ENCODE measurements at places on chromosomes 3 and 15.

DNA sequence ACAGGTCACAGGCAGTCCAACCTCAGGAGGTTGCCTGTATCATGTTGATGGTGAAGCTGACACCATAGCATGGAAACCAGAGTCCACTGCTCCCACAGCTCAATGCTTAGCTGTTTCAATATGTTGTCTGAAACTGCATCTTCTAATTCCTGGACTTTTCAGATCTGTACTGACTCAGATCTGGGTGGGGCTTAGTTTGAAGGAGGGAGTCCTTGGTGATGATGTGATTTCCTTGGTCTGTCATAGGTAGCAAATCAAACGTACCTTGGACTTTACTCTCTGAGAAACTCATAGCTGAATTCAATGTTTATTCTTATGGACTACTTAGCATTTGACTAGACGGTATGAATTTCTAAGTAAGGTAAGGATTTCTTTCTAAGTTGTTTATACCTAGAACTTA lies at the start of gene HHLA2:
Gene HHLA2 (plus strand): TSS at position 310 of the 400 bp plus-strand sequence. CDS start 55,266 bp downstream, outside the sequence.
- DNase-seq, result no peak

- DNase-seq, result no peak
Observed at GRCh38 chr3:192931825-192932224, 14.2 kb upstream of the MB21D2 start.

DNA sequence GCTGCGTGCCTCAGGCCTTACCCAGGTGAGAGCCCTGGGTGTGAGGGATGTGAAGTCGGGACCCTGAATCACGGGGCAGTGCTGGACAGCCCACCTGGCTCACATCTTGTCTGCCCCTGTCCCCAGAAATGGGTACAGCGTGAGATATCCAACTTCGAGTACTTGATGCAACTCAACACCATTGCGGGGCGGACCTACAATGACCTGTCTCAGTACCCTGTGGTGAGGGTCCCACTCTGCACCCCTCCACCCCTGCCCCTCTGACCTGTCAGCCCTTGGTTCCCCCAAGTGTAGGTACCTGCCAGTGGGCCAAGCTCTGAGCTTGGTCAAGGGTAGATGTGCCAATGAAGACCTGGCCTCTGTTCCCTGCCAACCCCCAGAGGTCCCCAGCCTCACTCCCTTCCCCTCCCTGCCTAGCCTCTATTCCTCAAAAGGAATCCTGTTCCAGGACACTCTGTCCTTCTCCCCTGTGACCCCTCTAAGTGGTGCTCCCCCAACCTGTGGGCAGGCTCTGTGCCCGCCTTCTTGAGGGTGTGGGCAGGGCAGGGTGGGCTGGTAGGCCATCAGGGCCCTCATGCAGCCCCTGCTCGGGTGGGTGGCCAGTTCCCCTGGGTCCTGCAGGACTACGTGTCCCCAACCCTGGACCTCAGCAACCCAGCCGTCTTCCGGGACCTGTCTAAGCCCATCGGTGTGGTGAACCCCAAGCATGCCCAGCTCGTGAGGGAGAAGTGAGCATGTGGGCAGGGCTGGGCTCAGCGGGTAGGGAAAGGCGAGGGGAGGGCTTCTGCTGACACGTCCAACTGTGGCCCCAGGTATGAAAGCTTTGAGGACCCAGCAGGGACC lies 25.1 kb downstream of the NBEAL2 start:
- no peak for DNase-seq

DNA sequence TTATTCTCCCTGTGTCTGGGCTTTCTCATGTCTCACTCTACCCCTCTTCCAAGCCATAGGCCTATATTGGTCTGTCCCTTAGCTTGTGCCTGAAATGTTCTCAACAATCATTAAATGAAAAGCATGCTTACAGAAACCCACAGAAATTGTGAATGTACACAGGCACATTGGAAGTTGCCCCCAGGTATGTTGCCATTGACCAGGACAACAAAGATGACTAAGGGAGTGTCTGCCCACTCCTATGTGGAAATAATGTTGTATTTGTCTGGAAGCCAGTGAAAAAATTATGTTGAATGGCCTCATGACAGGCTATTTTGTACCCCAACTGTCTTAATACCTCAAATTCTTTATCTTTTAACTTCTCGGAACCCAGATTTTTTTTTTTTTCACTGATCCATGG lies 102.0 kb downstream of the TPRG1 start:
- DNase-seq, result no peak

GRCh38 chr3:149909923-149910322 lies 60.8 kb downstream of the PFN2 start:
- no peak for DNase-seq

DNA sequence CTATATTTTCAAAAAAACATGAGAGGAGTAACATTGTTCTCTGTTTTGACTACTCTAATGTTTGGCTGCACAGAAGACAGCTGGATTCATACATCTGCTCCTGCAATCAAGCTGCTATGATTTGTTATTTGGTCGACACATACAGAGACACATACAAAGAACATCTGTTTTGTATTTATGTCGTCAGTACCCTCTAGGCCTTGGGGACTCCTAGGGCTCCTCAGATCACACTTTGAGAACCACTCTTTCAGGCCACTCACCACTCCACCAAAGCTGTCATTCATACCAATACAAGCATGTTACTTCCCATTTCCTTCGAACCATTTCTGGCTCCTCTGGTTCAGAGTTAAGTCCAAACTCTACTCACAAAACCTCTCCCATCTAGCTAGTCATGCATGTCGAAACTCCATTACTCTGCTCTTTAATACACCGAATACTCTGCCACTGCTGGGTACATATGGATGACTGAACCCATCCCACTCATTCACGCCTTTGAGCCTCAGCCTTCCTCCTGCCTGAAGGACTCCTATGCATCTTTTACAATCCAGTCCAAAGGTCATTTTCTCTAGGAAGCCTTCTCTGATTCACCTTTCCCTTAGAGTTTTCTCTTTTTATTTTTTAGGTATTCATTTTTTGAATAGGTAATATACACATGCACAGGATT lies 102.9 kb upstream of the ARHGEF3 start:
- no peak for DNase-seq

DNA sequence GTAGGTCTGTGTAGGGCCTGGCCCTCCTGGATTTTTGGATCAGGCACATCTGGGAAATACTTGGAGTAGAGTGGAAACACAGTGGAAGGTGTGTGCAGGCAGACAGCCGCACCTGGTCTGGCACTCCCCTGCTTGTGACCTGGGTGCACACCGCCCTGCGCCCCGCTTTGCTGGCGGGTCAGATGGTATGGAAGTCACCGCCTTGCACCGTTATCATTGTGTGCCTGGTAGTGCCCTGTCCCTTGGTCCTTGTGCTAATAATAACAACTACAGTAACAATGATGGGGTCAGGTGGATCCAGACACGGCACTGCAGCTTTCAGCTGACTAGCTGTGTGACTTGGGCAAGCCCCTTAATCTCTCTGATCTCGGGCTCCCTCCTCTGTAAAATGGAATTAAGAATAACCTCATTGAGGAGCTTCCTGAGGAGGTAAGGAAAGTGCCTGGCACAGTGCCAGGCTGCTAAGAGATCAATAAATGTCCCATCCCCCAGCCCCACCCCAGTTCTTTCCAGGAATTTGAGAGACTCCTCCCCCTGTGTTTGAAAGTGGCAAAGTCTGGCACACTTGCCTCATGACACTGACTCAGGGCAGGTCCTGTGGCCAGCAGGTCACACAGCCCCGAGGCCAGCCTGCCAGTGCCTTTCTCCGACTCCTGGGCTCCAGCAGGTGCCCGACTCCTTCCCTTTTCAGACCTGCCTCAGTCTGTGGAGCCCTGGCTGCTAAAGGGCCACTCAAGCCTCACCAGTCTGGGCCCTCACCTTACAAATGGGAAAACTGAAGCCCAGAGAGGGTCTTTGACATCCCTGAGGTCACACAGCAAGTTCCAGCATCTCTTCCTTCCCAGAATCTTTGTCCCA lies 9.8 kb downstream of the ISG20 start:
- DNase-seq, result no peak

GRCh38 chr3:17941152-17941551 lies 198.7 kb upstream of the TBC1D5 start:
- no peak for DNase-seq

GRCh38 chr3:189508784-189509501 lies 122.2 kb upstream of the TP63 start:
- DNase-seq, result no peak

GRCh38 chr3:89617706-89618105 lies 510.3 kb downstream of the EPHA3 start:
- DNase-seq, result no peak

GRCh38 chr3:32455609-32456428 lies 46.8 kb downstream of the CMTM6 start:
- DNase-seq, result no peak

- DNase-seq, result no peak
Observed at GRCh38 chr15:89839167-89839810, 24.6 kb upstream of the ANPEP start.

DNA sequence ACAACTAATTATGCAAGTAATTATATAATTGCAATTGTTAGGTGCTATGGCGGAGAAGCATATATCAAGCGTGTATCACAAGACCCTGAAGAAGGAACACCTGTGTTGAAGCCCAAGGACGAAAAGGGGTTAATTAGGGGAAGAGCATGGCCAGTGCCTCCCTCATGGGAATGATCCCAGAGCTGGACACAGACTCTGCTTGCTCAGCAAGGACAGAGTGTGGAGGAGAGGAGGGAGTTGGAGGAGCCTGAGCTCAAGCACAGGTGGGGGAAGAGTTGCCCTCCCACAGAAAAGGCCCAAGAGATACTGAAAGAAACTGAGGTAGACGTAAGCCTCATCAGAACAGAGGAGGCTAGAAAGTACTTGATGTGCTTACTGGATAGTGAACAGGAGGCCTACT lies 423.7 kb downstream of the EPHB1 start:
- no peak for DNase-seq

DNA sequence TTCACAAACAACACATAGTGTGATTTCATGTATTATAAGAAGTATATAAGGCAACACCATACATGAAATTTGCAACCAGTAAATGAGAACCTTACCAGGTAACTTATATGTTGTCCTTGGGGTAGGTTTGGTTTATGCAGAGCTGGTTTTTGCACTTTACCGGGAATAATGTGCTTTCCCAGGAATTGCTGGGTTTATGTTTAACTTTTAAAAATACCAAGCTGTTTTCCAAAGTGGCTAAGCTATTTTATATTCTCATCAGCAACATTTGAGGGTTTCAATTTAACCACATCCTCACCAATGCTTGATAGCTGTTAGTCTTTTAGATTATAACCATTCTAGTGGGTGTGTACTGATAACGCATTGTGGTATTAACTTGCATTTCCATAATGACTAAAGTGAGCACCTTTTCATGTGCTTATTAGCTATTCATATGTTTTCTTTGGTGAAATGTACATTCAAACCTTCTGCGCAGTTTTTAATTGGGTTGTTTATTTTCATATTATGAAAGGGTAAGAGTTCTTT lies 71.6 kb downstream of the KY start:
- DNase-seq, result no peak

- DNase-seq, result no peak
Observed at GRCh38 chr3:77354958-77355357, 315.1 kb downstream of the ROBO2 start.

DNA sequence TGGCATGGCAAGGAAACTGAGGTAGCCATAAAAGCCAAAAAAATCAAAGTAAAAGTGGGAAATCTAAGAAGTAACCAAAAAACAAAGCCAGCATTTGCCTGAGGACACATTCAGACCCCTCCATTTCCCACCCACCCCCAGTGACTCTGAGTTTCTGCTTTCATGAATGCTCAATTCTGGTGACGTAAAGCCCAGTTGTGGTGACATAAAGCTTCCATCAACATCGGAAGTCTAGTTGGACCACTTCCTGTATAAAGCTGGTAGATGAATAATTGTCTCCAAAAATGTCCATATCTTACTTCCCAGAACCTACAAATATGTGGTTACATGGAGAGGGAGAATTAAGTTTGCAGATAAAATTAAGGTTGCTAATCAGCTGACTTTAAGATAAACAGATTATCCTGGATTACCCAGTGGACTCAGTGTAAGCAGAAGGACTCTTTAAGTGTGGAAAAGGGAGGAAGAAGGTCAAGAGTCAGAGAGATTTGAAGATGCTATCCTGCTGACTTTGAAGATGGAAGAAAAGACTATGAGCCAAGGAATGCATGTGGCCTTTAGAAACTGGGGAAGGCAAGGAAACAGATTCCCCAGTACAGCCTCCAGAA lies 62.0 kb upstream of the ST3GAL6 start:
- no peak for DNase-seq

DNA sequence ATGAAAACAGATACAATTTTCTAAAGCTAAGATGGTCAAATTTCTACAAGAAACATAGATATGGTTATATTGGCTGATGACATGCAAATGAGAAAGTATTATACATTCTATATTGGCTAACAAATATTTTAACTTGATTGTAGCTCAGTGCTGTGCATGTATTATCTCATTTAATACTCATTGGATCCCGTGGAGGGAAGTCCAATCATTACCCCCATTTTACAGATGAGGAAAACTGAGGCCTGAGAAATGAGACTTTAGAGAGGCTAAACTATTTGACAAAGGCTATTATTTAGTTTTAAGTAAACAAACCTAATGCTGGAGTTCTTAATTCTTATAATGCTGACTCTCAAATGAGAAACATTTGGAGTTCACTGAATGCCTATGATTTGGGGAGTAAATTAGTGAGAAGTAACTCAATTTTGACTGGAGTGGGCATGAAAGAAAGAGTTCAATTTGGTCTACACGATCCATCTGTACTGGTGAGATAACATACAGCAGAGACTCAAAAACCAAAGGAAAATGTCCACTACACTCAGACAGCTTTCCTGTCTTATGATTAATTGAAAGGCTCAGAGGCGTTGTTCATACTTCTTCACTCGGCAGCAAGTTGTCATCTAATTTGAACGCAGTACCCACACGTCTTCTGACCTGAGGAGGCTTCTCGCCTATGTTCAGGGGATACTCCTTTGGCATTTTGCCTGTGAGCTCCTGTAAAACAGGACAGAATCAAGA lies 72.2 kb upstream of the LMOD3 start:
- no peak for DNase-seq

DNA sequence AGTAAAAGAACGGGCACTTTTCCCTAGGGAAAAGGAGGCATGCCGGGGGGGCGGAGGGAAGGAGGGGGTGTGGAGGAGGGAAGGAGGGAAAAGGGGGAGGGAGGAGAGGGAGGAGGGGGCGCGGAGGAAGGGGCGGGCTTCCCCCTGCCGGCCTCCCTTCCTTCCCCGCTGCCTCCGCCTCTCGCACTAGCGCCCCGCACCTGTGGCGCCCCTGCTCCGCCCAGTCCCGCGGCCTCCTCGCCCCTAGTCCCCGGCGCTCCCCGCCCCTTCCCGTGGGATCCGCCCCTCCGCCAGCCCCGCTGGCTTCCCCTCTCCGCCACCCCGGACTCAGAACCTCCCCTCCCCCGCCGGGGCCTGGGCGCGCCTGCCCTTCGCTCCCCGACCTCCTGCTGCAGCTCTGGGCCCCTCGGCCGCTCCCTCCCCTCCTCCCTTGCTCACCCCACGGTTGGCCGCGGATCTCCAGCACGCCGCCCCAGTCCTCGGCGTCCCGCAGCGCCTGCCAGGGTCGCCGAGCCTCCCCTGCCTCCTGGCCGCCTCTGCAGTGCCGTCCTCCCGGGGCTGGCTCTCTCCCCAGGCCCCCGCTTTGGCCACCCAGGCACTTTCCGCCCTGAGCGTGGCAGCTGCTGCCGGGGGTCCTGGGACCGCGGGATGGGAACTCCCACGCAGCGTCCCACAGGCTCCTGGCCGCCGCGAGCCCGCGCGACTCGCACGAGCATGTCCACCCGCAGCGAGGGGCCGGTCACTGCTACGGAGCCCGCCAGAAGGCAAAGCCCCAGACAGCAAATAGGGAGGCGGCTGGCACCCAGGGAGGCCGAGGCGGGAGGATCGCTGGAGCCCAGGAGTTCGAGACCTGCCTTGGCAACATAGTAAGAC lies 147.4 kb downstream of the TJP1 start:
- DNase-seq, result no peak

Data from stimulated activated CD8-positive, alpha-beta memory T cell treated with anti-CD3 and anti-CD28 coated beads, Interleukin-12 subunit alpha, Interleukin-12 subunit beta, amount 100 ng/mL, for 1 hour (primary cell).